Stimulated activated CD8-positive, alpha-beta memory T cell treated with anti-CD3 and anti-CD28 coated beads, Interleukin-15, amount 100 ng/mL, for 1 hour (primary cell): ENCODE measurements at places on chromosomes 7 and 10.

GRCh38 chr10:131758939-131759301 is 141.9 kb upstream of the PPP2R2D start:
- DNase-seq = no peak

DNA sequence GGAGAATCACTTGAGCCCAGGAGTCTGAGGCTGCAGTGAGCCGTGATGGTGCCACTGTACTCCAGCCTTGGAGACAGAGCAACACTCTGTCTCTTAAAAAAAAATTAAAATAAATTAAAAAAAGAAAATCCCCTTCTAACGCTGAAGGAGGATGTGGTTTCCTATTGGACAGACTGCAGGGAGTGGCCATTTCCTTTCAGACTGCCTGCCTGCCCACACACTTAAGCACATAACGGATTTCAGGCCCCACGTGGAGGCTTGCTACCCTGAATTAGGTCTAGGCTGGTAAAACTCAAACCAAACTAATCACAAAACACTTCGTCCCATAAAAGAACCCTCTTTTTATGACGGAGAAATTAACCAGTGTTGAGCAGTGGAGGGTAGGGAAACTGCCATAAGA is 34.0 kb downstream of the GATA3 start:
- no peak for DNase-seq

DNA sequence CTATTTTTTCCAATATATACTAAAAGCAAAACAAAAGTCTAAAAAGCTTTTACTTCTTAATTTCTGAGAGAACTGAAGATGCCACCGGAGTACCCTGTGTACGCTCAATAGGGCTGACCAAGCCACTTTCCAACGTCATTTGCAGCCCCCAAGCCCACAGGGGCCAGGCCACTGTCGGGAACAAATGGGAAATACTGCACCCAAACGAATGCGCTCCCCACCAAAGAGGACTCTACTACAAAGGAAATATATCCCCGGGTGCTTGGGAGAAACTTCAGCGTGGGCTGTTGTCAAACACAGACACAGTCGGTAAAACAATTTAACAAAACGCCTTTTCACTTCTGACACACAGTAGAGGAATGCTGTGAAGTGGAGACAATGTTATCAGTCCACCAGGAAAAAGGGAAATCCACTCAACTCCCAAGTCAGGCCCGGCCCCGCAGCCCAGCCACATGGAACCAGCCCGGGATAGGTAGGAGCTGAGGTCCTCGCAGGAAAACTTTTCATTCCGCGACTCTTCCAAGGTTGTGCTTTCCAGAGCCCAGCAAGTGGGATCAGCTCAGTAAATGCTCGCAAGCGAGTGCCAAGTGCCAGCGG is 1.4 kb downstream of the PARD3 start:
- DNase-seq = no peak

DNA sequence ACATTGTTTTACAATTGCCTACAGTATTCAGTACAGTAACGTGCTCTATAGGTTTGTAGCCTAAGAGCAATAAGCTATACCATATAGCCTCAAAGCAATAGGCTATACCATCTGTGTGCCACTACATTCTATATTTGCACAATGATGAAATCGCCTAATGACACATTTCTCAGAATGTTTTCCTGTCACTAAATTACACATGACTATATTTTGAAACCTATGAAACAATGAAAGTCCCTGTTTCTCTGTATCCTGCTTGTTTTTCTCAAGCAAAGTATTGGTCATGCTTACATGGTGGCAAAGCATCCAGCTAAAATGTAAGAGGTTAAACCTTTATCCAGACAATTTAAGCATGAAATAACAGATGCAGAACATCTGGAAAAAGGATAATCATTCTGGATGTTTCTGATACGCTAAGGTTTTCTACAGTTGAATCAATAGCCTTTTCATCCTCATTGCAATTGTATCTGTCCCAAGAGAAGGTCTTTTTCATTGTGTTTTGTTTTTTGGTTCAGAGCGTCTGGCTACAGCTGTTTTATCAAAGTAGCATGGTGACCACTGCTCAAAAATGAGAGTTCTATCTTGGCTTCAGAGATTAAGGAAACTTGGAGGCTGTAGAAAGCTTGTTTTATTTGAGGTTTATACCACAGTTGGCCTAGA is 81.7 kb downstream of the CSTF2T start:
- DNase-seq = no peak

GRCh38 chr7:101315336-101315735 is 6.3 kb downstream of the IFT22 start:
- peak; percentile 34 for DNase-seq

GRCh38 chr10:86295791-86296190 is 70.8 kb downstream of the GRID1 start:
- DNase-seq = no peak

DNA sequence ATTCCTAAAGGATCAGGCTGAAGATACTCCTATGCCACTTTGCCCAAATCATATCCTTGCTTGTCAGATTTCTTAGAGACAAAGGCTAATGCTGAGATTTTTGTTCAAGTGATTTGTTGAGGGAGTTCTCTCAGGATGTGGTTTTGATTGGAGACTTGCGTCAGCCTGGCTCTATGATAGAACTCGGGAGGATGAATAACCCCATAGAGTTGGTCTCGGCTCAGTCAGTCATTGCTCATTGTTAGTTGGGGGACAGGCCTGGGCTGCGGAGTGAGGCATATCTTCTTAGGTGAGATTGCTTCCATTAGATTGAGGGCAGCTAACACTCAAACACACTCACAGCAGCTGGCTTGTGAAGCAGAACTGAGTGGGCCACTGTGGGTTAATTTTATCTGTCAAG is 203.4 kb downstream of the KIF20B start:
- DNase-seq = no peak

DNA sequence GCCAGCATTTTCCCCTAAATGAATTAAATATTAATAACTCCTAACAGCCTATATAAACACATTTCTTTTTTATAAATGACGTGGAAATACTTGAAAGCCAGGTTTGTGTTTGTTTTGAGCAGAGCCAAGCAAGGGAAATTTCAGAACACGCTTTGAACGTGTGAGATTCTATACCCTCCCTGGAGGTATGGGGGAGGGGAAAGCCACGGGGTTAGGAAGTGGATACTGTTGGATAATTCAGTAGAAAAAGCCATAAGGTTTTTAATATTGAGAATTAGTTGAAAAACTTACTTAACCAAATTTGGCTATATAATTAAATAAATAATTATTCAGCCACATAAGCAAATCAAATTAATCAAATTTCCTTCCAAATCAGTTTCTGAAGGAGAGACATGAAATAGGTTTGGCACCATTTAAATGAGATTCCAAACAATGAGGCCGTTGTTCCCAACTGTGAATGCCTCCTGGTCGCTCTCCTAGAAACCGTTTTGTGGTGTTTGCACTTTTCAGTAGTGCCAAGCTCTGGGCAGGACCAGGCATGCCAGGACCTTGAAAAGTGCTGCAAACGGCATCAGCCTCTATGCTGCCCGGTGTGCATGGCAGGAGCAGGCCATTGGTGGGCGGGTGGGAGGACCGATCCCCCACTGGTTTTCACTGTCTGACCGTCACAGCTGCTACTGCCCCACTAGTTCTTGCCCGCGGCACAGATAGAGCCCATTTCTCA is 88.1 kb downstream of the SEPTIN14 start:
- DNase-seq = no peak

GRCh38 chr7:69309601-69310000 is 288.7 kb upstream of the AUTS2 start:
- no peak for DNase-seq

GRCh38 chr7:127391591-127392181 is 822 bp downstream of the ZNF800 start:
- DNase-seq = peak; percentile 8

GRCh38 chr7:145902123-145902522 is 214.5 kb upstream of the CNTNAP2 start:
- DNase-seq = no peak

DNA sequence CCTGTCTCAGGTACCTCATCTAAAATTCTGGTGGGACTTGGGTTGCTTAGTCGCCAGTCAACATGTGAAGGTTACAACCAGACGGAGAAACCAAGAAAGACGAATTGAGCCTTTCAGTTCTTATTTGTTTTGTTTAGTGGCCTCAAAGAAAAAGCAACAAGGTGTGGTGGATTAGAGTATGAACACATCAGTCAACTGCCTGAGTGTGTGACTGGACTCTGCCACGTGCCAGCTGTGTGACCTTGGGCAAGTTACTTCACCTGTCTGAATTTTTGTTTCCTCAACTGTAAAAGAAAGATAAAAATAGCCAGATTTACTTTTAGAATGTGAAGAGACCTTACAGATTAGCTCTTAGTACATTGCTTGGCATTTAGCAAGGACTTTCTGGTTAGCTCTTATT is 259.2 kb downstream of the CREB5 start:
- DNase-seq = no peak

DNA sequence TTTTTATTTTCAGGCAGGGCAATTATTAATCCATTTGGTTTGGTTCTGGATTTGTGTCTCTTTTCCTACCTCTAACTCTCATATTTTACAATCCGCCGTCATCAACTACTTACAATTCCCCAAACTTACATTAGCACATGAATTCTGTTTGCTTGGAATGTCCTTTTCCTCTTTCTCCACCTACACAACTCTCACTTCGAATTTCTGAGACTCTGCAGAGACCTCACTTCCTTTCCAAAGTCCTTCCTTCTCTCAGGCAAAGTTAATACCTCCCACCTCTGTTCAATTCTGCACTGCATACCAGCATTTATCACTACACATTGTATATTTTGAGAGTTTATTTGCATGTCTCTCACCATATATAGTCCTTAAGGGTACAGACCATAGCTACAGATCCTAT is 122.7 kb upstream of the LRRTM3 start:
- no peak for DNase-seq

- DNase-seq = no peak
These were observed 494.3 kb upstream of the AUTS2 start for GRCh38 chr7:69104023-69104422.
